Activated CD8-positive, alpha-beta memory T cell treated with anti-CD3 and anti-CD28 coated beads for 1 hour (primary cell): ENCODE measurements at places on chromosomes 16 and 17.

DNA sequence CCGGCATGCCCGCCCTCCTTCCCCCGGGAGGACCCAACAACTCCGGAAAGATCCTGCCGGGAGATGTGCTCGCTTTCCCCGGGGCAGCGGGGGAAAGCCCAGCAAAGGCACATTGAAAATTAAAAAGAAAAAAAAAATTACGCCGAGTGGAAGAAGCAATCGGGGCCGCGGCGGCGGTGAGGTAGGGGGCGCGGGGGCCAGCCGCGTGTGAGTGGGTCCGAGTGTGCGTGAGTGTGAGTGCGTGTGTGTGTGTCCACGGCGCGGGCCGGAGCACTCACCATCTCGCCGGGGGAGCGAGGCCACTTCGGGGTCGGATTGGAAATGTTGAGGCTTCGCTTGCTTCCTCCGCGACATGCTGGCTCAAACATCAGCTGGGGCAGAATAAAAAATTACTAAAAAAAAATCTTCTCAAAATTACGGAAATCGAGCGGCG lies at the start of gene SALL1:
SALL1 (minus strand) TSS at position 383 of the 433 bp plus-strand sequence; CDS start at position 354, 29 bp downstream.
- no peak for DNase-seq

- DNase-seq: no peak
These were observed 70.5 kb upstream of the CHMP6 start for GRCh38 chr17:80921159-80921558.

- DNase-seq: peak; percentile 70
These were observed at the start of gene NMRAL1 for GRCh38 chr16:4474192-4474961. Gene NMRAL1 (minus strand): TSS chr16:4474625. CDS start chr16:4474132, 493 bp downstream.

DNA sequence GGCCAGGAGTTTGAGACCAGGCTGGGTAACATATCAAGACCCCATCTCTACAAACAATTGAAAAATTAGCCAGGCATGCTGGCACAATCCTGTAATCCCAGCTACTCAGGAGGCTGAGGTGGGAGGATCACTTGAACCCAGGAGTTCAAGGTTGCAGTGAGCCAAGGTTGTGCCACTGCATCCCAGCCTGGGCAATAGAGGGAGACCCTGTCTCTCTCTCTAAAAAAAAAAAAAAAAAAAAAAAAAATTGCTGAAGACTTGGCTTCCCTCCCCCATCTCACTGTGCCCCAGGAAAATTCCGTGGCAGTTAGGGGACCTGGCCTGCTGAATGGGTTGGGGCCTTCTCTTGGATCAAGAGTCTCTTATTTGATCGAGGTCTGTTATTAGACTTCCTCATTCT lies at the start of gene ODF4:
ODF4 (plus strand) TSS at position 301 of the 400 bp plus-strand sequence. CDS start 212 bp downstream, outside the sequence.
- no peak for DNase-seq

DNA sequence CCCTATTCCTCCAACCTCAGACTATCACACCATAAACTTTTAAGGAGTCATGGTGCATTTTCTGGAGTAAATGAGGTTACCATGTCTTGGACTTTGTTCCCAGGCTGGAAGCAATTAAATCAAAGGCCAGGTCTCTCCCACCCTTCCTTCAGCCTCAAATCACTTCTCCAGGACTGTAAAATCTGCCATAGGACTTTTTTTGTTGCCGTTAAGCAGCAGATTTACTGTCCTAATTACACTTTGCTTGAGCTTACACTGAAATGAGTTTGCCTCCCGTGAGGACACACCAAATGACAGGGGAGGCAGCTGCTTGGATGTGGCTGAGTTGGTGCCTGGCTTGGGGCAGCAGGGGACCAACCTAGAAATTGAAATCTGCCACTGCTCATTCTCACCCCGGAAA lies 14.7 kb downstream of the DCAKD start:
- no peak for DNase-seq

DNA sequence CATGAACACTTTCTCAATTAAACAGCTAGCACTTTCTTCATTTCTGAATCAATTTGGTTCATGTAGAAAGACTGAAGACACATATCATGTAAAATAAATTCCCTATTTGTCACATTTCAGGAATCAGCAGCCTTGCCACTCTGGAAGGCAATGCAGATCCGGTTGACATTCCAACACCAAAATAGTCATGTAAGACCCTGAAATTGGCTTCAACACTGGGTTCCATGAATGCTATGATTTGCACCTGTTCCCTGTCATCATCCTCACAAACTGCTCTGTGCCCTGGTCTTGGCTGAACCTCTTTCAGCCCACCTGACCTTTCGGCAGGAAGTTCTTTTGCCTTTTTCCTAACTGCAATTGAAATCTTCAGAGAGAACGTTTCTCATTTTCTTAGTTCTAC lies 156.9 kb downstream of the CDH8 start:
- no peak for DNase-seq

DNA sequence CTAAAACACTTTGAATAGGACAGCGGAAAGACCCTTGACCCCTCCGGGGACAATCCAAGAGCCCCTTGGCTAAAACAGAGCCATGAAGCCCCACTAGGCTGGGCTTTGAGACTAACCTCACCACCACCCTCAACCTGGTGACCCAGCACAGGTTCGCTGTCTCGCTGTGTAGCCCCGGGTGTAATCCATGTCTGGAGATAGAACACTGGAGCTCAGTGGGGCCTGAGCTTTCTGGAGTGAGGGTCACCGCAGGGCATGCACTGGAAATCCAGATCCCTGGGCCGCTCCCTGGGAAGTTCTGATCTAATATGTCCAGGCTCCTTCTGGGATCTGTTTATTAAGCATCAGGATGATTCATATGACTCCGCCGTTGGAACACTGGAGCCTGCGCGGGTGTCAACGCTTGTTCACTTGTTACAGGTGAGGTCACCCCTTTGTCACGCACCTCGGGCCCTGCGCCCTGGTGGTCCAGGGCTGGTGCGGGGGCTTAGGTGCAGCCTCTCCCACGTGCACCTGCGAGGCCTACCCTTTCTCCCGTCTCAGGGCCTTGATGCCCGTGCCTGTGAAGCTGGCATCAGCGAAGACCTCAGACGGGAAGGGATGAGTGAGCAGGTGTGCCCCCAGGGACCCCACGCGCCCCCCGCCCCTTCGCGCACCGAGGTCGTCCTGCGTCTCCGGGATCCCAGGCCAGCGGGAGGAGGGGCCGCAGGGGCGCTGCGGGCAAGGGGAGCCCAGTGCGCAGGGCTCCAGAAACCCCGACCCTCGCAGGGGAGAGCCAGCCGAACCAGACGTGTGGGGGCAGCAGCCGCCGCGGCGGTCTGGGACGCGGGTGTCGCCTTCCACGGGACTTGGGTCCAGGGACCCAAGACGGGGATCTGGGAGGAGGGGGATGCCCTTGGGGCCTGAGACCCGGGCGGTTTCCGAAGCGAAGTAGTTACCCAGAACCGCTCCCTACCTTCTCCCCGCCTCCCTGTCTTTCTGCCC lies 224.1 kb upstream of the FOXF1 start:
- DNase-seq: no peak
